ENCODE measurements at places on chromosomes 2 and 18.

GRCh38 chr2:26178746-26179436 lies 6.0 kb downstream of the GAREM2 start:
- no peak for DNase-seq

DNA sequence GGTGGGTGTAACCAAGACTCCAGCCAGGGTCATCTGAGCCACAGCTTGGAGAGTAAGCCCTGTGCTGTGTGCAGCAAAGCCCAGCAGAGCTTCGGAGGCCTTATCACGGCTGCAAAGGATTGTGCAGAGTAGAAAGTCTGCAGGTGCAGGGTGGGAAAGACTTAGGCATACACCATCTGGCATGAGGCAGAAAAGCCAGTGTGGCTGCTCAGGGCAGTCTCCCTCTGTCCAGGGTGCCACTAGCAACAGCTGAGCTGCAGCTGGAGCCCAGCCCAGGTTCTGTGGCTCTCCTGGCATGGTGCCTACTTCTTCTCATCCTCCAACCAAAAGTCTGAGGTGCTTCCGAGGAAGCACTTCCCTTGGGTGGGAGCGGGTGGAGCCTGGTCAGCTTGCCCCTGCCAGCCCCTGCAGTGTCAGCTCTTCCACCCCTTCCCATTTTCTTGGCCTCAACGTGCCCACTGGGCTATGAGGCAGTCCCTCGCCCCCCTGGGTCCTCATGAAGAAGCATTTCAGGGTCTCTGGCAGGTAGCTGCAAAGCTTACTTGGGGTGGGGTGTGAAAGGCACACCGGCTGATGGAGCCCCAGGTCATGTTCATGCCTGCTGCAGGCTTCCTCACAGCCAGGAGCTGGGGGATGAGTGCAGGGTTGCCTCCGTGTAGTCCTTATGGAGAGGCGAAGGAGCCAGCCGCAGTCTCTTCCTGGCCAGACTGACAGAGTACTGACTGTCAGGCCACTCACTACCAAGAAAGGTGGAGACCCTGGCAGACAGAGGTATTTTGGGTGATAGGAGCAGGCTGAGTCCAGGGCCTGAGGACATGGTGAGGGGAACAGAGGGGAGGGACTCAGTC lies 4.8 kb downstream of the AMER3 start:
- DNase-seq: peak; percentile 18

DNA sequence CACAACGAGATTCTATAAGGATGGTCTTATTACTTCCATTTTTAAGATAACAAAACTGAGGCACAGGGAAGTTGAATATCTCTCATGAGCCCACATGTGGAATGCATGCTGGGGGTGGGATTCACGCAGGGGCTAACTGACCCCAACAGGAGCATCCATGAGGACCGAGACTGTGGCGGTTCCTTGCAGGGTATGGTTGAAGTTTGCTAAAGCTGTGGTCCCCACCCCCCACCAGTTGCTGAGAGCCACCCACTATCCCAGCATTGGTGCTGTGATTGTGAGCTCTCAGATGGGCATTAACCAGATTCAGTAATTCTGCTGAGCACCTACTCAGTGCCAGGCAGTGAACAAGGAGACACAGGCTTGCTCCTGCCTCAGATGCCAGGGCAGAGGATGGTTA lies 116.0 kb upstream of the TEX51 start:
- DNase-seq: no peak

DNA sequence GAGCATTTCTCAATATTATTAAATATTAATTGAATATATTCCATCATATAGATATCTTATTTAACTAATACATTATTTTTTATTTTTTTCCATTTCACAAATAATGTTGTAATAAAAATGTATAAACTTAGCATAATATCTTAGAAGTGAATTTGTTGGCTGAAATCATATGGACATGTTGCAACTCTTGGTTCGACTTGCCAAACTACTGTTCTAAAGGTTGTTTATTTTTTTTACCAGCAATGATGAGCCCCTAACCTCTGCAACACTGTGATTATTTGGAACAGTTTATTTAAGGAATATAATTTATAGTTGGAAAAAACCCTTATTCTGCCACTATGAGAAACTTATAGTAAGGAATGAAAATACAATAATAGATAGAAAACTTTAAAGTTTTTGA lies 8.8 kb upstream of the NAB1 start:
- DNase-seq: no peak

GRCh38 chr2:231634951-231635875 lies 42.5 kb downstream of the TEX44 start:
- DNase-seq: no peak

- no peak for DNase-seq
Observed at GRCh38 chr2:222294996-222295367, 3.8 kb downstream of the PAX3 start.

GRCh38 chr18:42174909-42175308 lies 219.9 kb downstream of the PIK3C3 start:
- DNase-seq: no peak

- no peak for DNase-seq
Observed at GRCh38 chr2:873027-873426, 77.6 kb upstream of the SNTG2 start.

- DNase-seq: no peak
Observed at GRCh38 chr2:174667250-174667860, 69.8 kb upstream of the WIPF1 start.

DNA sequence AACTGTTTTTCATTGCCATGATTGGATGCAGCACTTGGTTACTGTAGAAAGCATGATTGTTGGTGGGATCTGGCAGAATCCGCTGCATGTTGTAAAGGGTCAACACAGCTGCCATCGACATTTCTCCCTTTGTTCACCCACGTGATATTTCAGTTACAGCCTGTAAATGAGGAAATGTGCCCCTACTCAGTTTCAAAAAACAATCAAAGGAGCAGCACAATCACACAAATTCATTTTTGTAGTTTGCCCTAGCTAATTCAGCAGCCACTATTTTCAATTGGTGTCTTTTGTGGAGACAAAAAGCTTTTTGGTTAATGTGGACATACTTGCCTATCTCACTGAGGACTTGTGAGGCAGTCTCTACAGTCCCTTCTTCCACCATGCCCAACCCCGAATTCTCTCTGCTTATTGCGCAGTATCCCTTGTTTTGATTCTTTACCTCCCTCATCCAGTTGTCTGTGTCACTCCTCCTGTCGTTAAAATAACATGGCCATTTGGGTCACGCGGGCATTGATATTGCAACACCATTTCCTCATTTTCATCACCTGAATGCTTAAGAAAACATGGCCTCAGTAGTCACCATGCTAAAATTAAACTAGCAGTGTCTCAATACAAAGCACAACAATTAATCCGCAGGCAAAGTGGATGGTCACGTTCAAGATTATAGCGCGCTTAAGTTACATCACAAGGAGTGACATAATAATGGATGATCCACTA lies 6.4 kb upstream of the PROC start:
- peak; percentile 29 for DNase-seq

DNA sequence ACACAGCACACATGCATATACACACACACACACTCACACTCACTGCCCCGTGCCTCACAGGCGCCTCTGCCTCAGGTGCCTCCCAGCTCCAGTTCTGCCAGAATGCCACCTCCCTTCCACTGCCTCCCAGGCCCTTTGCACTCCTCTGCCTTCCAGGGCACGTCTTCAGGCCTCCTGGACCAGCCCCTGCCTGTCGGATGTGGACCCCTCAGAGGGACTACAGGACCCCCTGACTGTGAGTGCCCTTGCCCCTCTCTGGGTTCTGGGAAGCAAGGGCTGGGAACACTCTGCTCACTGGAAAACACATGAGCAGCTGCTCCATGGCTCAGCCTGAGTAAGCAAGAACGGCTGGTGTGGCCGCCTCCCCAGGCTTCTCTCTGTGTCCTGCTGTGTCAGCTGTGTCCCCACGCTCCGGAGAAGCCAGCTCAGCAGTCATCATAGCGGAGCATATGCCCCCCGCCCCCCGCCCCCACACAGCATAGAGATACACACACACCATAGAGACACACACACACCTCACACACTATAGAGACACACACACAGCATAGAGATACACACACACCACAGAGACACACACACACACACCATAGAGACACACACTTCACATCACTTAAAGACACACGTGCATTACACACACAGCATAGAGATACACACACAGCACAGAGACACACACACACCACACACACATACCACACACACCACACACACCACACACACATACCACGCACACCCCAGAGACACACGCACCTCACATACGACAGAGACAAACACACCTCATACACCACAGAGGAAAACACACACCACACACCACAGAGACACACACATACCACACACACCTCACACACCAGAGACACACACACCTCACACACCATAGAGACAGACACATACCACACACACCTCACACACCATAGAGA lies 271.3 kb downstream of the CYRIA start:
- DNase-seq: no peak

- peak; percentile 98 for DNase-seq
Observed at GRCh38 chr2:164066095-164066494, 330.3 kb upstream of the FIGN start.

- DNase-seq: no peak
Observed at GRCh38 chr2:193482557-193482956, 1287.8 kb upstream of the TMEFF2 start.

GRCh38 chr2:99317161-99317872 lies 16.3 kb upstream of the LYG1 start:
- DNase-seq: no peak

Measured in NCI-H2081 (cell line).